OCI-LY7 (cell line): ENCODE measurements at places on chromosomes 6 and 20.

- no peak for DNase-seq
Measured at GRCh38 chr6:12458558-12458957, 168.4 kb downstream of the EDN1 start.

DNA sequence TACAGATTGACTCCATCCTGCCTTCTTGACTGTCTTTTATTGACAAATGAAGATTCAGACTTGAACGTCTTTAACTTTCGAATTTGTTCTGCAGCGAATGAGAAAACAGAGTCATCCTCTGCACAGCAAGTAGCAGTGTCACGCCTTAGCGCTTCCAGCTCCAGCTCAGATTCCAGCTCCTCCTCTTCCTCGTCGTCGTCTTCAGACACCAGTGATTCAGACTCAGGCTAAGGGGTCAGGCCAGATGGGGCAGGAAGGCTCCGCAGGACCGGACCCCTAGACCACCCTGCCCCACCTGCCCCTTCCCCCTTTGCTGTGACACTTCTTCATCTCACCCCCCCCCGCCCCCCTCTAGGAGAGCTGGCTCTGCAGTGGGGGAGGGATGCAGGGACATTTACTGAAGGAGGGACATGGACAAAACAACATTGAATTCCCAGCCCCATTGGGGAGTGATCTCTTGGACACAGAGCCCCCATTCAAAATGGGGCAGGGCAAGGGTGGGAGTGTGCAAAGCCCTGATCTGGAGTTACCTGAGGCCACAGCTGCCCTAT, 12.2 kb downstream of the BRD2 start:
- no peak for DNase-seq

DNA sequence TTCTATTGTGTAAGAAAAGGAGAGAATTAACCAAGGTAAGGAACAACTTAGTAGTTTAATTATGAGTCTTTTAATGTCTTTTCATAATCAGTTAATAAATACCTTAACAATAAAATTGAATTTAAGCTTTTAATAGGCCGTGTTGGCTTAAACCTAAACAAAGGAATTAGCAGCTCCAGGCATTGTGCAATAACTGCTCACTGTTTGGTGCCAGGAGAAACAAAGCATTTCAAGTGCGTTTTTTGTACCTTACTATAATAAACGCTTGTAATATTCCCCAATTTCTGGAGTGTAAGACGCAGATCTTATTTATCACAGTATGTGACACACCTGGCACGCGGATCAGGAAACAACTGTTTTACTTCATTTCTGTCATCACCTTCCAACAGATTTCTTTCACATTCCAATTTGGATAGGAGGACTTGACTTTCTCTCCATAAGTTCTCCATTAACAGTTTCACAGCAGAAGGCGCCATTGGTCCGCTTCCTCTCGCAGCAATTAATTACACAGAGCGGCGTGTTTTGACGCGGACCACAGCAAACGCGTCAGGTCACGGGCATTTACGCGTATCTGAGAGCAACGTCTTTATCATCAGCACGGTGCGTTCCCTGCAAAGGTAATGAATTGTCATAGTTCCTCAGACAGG, 335.8 kb upstream of the NT5E start:
- no peak for DNase-seq

- DNase-seq: no peak
Measured at GRCh38 chr20:1450926-1451491, 15.6 kb downstream of the NSFL1C start.

DNA sequence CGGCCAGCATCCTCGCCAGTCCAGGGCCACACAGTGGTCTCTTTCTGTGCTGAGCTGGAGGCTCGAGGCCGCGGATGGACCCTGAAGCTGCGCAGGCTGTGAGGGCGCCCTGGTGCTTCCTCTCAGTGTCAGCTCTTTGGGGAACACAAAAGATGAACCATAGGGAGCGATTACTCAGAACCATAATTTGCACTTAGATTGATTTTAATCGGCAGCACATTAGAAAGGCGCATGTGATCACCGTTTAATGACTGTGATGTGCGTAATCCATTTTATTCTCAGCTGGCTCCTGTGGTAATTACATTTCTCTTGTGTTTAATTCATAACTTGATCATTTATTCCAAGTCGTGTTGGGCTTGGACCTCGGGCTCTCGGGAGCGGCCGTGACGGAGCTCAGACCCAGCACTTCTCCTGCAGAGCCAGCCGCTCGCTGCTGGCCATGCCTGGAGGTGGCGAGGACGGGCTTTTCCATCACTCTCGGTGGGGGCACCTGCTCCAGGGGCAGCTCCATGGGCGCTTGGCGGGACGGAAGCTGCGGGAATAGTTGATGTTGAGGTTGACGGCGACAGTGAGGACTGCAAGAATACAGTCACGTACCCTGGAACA, 25.6 kb upstream of the NTSR1 start:
- no peak for DNase-seq
